ENCODE measurements at places on chromosomes 5 and 9. TPM values are rescaled to one million over a fixed set of nuclear protein-coding genes. Genes with fewer than 3 reads are reported as not detected.

The SGCD gene
- total RNA-seq: not detected

The SPAAR gene
- not detected for total RNA-seq

The CDC25C gene
- total RNA-seq: not detected

The PCDHB9 gene
- total RNA-seq: not detected

The PAX5 gene
- 0.03 TPM for total RNA-seq

Measured in CD4-positive, alpha-beta T cell (primary cell).